ENCODE measurements at places on chromosomes 7 and 10.

GRCh38 chr10:99172950-99173349 is 62.7 kb downstream of the HPSE2 start:
- no peak for DNase-seq

DNA sequence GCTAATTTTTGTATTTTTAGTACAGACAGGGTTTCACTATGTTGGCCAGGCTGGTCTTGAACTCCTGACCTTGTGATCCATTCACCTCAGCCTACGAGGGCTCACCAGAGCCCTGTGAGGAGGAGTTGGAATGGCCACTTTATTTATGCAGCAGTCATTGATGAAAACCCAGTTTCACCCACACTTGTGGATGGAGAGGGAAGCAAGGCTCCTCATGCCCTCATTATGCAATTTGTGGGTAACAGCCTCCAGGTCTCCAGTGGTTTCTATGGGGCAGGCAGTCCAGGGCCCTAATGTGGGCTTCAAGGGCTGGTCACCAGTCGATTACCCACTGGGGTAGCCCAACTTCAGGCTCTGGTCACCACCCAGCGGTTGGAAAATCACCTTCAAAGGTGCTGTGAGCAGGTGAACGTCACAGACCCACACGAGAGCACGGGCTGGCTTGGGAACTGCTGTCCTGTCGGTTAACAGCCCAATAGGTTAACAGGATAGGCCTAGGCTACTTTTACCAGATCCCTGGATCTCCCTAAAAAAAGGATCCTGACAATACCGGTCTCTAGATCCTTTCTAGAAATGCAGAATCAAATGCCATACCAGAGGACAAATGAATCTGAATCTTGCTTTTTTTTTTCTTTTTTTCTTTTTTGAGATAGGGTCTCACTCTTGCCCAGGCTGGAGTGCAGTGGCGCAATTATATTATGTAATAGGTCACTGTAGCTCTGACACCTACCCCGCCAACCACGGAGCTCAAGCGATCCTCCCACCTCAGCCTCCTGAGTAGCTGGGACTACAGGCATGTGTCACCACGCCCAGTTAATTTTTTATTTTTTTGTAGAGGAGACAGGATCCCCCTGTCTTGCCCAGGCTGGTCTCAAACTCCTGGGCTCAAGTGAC is 97.8 kb downstream of the SLC37A3 start:
- no peak for DNase-seq

DNA sequence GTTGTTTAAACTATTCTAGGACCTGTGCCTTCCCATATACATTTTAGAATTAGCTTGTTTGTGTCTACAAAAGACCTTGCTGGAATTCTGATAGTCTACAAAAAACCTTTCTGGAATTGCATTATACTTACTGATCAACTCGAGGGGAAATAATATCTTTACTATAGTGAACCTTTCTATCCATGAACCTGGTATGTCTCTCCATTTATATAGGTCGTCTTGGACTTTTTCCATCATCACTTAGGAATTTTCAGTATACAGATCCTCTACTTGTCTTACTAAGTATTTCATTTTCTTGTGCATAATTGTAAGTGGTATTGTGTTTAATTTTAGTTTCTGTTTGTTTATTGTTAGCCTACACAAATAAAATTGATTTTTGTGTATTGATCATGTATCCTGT is 101.1 kb downstream of the WDFY4 start:
- no peak for DNase-seq

DNA sequence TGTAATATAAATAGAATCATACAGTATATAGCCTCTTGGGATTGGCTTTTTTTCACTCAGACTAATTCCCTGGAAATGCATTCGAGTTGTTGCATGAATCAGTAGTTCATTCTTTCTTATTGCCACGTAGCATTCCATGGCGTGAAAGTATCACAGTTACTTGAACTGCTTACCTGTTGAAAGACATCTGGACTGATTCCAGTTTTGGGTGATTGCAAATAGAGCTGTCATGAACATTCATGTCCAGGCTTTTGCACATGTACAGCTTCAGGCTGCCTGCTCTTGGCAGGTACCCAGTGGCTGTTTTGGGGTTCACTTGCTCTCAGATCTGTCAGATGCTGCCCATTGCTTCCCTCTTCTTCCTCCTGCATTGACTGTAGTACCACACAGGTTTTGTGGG is 54.9 kb downstream of the LRGUK start:
- DNase-seq = no peak

DNA sequence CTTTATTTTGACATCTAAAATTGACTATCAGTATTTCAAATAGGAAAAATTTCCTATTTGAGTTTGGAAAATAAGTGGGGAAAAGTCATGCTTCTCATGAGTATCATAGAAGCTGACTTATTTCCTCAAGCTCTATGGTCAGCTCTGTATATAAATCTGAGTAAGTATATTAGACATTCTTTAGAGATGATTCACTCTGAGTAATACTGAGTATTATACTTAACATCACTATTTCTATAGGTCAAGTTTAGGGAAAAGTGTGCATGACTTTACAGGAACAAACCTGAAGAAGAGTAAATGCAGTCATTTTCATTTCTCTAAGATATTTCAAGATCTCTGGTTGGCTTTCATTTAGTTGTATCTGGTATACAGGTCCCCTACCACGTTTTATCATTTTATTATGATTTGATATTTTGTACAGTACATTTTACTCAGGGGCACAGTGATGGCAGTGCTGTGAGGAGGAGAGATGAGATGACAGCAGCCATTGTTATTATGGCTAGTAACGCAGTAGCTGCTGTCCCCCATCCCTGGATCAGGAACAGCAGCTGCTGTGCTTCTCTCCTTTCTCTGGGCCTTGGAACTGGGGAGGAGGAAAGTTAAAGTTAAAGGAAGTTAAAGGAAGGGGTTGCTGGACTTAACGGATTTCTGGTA is 15.2 kb downstream of the SND1 start:
- DNase-seq = no peak

GRCh38 chr7:43621729-43622448 is 39.0 kb downstream of the STK17A start:
- no peak for DNase-seq

- no peak for DNase-seq
Measured at GRCh38 chr10:114556236-114557122, 101.6 kb downstream of the ABLIM1 start.

- no peak for DNase-seq
Measured at GRCh38 chr10:119407254-119407777, 135.2 kb downstream of the RGS10 start.

DNA sequence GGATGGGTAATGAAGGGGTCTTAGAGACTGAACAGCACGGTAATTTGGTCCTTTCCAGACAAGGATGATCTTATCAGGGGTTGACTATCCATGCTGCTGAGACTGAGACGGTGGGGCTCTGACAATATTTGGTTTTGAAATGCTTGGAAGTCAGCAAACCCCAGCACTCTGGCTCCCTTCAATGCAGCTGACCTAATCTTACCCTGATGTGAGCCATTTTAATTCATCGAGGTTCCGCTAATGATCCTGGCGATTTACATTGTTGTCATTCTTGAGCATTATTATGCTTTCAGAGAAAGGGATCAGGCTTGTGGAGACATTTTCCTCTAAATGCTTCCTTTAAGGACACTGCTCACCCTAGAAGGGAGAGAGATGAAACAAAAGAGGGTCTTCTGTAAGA is 114.6 kb upstream of the BMPER start:
- no peak for DNase-seq

DNA sequence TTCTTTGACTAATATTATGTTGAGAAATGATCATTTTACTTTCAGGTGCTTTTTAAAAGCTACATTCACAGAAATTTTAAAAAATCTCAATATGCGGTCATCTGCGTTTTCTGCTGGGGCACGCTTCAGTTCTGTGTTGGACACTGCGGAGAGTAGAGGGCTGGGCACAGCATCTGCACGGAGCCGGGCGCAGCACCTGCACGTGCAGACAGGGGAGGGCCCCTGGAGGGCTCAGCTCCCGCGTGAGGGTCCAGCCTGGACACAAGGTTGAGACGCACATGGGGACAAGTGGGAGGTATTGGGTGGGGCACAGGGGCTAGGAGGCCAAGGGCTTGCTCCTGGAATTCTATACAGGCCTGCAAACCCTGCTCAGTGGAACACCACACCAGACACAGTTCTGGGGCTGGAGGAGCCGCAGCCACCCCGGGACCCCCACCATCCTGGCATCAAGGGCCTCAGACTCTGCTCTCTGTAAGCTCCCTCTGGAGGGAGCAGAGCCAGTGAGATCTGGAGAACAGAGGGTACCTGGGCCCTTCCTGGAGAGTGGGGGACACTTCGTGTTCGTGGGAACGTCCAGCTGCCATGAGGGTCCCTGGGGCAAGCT is 20.4 kb upstream of the FAM20C start:
- no peak for DNase-seq

DNA sequence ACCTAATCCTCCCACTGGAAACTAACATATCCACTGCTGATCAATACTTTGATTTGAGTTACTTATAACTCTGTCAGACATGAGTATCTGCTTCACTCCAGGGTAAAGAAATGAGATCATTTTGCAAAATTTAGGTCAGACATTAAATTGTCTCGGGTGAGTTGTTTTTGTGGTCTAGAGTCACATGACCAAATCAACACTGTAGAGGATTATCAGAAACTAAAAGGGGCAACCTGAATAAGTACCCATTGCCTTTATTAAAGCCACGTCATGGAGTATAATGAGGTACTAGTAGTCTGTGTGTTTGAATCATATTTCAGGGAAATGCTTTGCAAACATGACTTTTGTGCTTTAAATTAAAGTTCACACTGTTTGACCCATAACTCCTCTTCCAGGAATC is 107.7 kb upstream of the ADO start:
- no peak for DNase-seq

DNA sequence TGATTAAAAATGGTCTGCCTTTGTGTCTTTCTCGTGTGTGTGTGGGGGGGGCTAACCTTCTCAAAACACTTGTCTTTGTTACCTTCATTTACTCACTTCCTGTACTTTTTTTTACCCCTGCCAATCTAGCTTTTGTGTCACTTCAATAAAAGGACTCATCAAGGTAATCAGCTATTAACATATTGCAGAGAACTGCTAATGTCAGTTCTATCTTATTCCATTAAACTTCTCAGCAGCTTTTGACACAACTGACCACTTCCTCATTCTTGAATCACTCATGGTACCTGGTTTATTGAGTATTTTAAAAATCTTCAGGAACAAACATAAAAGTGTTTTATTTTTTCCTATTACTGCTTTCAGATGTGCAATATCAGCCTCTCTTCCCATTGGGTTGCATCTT is 59.8 kb downstream of the SLC25A40 start:
- no peak for DNase-seq

DNA sequence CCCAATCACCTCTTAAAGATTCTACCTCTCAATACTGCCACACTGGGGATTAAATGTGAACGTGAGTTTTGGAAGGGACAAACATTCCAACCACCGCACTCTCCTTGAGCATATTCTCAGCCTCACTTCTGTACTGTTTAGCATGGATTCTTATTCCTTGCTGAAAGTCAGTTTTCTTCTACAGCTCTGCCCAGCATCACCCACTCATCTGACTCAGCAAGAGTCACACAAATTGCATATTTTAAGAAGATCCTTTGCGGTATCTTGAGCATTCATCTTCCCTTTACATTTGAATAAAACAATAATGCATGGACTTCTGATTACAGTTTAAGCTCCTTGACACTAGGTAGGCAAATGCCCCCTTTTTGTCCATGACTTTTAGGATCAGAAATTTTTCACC is 251.6 kb upstream of the MKLN1 start:
- DNase-seq = no peak

GRCh38 chr10:62732841-62733653 is 71.5 kb upstream of the ADO start:
- no peak for DNase-seq

- no peak for DNase-seq
Measured at GRCh38 chr10:61063034-61063433, 119.0 kb upstream of the RHOBTB1 start.

DNA sequence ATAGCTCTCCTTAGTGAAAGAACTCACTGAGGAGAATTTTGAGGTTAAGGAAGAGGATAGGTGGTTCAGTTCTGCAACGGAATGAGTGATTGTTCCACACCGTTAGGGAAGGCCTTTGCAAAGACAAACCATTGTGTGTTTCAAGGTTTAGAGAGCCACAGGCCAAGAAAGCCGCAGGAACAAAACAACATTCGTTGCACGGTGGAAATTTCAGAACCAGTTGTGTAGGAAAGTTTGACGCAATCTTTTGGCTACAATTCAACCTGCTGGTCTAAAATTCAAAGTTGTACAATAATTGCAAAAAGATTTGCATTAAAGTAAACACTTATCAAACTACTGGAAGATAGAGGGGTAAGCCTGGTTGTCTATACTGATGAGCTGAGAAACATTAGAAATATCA is 91.4 kb downstream of the FAM107B start:
- no peak for DNase-seq

DNA sequence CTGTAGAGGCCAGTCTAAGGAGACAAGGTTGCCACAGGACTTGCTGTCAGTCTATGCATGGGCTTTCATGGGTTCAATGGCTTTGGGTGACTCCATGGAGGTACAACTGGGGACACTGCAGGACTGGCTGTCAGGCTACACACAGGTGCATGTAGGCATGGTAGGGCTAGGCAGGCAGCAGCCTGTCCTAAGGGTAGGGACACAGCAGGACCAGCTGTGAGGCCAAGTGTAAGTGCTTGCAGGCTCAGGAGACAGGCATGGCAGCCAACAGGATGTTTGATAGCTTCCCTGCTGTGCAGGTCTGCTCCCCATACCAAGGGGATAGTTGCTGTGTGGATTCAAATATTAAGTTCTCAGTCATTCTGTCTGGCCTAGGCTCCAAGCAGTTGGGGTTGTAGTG is 181.0 kb upstream of the NPY start:
- no peak for DNase-seq

DNA sequence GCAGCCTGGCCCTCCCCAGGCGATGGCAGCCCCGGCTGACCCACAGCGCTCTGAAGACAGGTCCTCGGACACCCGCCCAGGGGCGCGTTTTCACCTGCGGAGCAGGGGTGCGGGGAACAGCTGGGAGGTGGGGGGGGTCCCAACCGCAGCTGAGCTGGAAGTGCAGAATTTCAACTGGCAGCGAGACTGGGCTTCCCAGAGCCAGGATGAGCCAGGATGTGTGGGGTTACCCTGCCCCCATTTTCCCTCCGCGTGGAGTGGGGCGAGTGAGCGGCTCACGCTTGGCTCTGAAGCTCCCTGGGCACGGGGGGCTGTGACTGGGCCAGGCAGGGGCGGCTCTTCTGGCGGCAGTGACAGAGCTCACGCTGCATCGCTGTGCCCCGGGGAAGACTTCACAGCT is 70.2 kb downstream of the DNAJB6 start:
- no peak for DNase-seq

Measured in Peyer's patch (tissue), 4 donors.